ENCODE measurements at places on chromosomes 6 and 20. TPM values are rescaled to one million over a fixed set of nuclear protein-coding genes. Genes with fewer than 3 reads are reported as not detected.

GRCh38 chr6:41724586-41725501 lies 10.6 kb downstream of the TFEB start:
- no peak for DNase-seq
- no peaks in the 10 kb centered on the region for H3K27me3 ChIP-seq
- H3K36me3 ChIP-seq: no peaks in the 10 kb centered on the region
- no peak overlapping the region for H3K27ac ChIP-seq
- no peak overlapping the region for H3K4me3 ChIP-seq

DNA sequence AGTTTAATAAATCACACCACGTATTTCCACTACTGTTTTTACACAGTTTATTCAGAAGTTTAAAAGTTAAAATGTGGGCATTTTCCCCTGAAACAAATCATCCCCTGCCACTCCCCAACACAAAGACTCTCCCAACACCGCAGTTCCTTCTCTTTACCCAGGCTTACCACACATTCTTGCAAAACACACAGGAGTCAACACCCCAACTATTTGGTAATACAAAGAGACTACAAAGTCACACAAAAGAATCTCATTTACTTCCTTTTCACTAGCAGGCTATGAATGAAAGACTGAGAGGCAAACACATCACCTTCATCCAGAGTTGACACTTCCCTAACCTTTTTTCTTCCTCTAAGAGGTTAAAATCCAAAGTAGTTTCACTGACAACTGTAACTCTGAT lies 51.1 kb downstream of the KCTD20 start:
- no peak overlapping the region for H3K27ac ChIP-seq
- H3K27me3 ChIP-seq: no peaks in the 10 kb centered on the region
- H3K4me1 ChIP-seq: no peaks in the 10 kb centered on the region
- H3K36me3 ChIP-seq: peaks cover 38% of the 10 kb centered on the region
- no peak overlapping the region for H3K4me3 ChIP-seq

- H3K36me3 ChIP-seq: no peaks in the 10 kb centered on the region
- peaks cover 10% of the 10 kb centered on the region for H3K27me3 ChIP-seq
- DNase-seq: no peak
Observed at GRCh38 chr6:166760288-166760687, 133.2 kb upstream of the RPS6KA2 start.

GRCh38 chr20:982754-983153 lies 19.4 kb downstream of the RSPO4 start:
- H3K27me3 ChIP-seq: peaks cover 2% of the 10 kb centered on the region
- no peaks in the 10 kb centered on the region for H3K4me1 ChIP-seq
- H3K4me3 ChIP-seq: no peak overlapping the region
- H3K36me3 ChIP-seq: no peaks in the 10 kb centered on the region

- H3K4me1 ChIP-seq: peaks cover 18% of the 10 kb centered on the region
- H3K4me3 ChIP-seq: no peak overlapping the region
- H3K27ac ChIP-seq: no peak overlapping the region
- H3K36me3 ChIP-seq: no peaks in the 10 kb centered on the region
- H3K27me3 ChIP-seq: no peaks in the 10 kb centered on the region
Observed at GRCh38 chr6:35081426-35081851, 59.7 kb downstream of the TCP11 start.

DNA sequence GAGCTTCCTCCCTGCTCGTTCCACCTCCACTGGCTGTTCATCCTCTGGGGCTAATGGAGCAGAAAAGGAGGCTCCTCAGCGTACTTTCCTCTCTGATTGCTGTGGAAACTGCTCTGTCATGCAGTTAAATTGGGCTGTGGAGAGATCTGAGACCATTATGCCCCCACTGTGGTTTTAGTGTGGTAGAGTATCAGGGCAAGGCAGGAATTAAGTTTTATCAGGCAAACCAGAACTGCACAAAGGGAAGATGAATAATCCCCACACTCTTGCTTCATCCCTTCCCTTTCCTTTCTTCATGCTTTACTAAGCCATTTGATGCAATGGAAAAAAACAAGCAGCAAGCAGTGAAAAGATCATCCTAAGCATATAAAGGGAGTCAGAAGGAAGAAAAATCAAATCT lies 11.9 kb upstream of the ME1 start:
- H3K4me3 ChIP-seq: no peak overlapping the region
- H3K36me3 ChIP-seq: no peaks in the 10 kb centered on the region
- H3K4me1 ChIP-seq: no peaks in the 10 kb centered on the region
- no peak overlapping the region for H3K27ac ChIP-seq
- peak; percentile 76 for DNase-seq

DNA sequence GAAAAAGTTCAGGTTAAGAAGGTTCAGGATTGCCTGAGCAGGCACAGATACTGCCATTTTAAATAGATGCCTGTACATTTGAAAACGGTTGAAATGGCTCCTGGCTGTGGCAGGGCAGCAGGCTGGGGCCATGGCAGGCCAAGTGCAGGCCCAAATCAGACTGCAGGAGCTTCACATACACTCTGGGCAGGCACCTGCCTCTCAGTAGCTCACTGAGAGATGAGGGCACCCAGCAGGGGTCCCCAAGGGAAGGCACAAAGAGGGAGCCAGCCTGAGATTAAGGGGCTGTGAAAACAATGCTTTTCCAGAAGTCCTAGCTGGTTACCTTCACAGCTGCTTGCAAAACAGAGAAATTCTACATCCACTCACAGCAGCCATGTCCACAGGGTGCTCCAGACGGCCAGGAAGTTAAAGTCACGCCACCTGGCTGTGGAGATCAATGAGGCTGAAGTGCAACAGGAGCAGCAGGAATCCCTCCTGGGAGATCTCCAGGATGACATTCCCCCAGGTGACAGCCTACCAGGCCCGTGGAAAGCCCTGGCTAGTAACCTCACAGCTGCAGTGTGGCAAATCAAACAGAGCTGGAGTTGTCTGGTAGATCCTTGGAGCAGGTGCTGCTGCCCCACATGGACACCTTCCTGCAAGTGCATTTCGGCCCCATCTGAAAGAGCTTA lies 6.2 kb upstream of the RAET1E start:
- no peaks in the 10 kb centered on the region for H3K36me3 ChIP-seq
- no peaks in the 10 kb centered on the region for H3K27me3 ChIP-seq
- H3K4me1 ChIP-seq: no peaks in the 10 kb centered on the region
- no peak overlapping the region for H3K4me3 ChIP-seq

MOXD1 gene
- total RNA-seq: 3.5 TPM

MUC22 gene
- 0.05 TPM for total RNA-seq
